Activated CD4-positive, alpha-beta T cell treated with anti-CD3 and anti-CD28 coated beads, Interleukin-2, amount 10 ng/mL, durations not matched to agents 7 days and 5 days (primary cell): ENCODE measurements at places on chromosomes 7 and 10.
A peak's percentile ranks its signal among the peaks of the same experiment; 100 is the strongest.

DNA sequence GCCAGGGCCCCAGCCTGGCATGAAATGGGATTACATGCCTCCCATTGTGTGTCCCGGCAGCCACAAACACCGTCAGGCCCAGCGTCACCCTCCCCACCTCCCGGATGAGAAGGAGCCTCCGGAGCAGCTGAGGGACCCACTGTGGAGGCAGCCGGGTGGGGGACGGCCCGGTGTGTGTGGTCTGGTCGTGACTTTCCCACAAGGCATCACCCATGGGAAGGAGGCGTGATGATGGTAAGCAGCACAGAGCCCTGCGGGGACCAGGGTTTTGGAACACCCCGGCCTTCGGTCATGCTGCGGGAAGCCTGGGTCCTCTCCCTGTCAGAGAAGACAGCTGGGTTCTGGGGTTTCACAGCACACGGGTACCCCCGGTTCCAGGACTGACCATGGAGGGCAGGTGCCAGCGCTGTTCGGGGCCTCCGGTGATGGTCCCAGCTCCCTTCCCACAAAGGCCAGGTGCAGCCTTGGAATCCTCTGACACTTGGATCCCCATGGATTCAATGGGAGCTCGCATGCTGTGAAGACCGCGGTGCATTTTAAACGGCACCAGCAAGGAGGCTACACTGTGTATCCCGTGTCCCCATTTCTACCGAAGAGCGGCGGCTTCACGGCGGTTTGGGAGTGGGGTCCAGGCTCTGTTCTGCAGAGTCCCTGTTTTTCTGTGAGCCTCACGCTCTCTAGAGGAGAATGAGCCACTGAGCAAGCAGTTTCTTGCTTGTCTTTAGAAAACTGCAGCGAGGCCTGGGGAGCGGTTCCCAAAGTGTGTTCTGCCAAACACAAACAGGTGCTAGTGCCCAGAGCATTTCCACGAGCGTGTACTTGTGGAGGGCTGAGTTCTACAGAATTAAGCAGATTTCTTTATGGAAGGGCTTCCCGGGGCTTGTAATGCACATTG lies 336.0 kb downstream of the ADARB2 start:
- no peak for DNase-seq

DNA sequence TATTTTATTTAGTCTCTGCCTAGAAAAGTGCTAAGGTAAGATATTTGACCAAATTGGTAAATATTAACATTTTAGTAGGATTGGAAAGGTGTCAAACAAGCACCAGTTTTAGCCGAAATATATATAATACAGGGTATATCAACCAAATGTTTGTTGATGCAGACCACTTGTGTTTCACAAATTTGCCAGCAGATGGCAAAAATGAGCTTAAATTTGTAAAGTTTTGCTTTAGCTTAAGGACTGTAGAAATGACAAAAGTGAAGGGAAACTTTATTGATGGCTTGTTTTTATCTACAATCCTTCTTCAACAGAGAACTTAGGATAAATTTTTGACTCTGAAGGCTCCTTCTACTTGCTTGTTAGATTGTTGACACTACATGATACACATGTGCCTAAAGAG lies 4.8 kb upstream of the POLR1F start:
- DNase-seq, result peak; percentile 53

- DNase-seq, result no peak
Measured at GRCh38 chr7:124635416-124635815, 130.2 kb downstream of the GPR37 start.

DNA sequence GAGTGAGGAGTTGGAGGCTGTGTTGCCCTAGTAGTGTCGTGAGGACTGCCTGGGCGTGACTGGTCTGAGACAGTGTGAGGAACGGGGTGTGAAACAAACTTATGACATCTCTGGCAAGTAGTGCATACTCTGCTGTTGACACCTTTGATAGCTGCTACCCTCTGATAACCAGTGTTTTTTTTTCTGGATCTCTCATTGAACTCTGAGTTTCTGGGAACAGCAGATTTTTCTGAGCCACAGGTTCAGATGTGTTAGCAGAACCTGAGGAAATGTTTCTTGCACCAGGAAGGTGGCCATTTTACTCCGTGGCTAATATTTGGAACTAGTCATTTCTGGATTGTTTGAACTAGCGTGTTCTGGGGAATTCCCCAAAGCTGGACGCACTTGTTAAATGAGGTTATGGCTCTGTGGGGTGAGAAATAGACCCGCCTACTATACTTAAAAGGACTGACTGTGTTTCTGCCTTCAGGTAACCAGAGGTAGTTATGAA lies 52.9 kb downstream of the AUTS2 start:
- DNase-seq, result no peak

DNA sequence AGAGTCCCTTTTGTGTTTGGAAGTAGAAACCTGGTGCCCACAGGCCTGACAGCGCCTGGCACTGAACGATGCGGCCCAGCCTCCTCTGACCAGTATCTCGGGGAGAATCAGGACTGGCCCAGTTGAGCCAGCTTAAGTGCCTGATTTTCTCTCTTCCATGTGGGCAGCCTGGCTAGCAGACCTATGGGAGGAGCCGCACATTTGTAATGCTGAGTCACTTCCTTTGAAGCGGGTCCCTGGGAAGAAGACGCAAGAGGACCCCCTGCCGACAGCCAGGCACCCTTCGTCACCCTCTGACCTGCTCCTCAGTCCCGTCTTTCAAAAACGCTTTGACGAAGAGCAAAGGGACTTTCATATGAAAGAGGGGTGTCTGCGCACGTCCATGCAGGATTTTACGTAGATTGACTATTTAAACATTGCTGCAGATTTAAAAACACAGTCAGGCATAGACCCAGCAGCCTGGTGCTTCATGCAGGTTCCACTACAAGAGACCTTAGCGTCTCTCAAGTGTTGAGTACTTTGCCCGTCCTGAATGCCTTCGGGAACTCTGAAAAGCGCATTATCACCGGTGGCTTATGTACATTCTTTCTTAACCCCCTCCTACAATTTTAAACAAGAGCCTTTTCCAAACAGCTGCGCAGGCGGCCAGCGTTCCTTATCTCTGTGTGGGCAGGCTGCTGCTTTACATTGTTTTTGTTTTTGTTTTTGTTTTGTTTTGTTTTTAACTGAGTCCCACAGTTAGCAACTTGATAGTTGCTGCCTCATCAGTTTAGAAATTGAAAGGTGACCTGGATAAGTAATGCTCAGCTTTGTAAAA lies 36.5 kb upstream of the AP5Z1 start:
- peak; percentile 25 for DNase-seq

DNA sequence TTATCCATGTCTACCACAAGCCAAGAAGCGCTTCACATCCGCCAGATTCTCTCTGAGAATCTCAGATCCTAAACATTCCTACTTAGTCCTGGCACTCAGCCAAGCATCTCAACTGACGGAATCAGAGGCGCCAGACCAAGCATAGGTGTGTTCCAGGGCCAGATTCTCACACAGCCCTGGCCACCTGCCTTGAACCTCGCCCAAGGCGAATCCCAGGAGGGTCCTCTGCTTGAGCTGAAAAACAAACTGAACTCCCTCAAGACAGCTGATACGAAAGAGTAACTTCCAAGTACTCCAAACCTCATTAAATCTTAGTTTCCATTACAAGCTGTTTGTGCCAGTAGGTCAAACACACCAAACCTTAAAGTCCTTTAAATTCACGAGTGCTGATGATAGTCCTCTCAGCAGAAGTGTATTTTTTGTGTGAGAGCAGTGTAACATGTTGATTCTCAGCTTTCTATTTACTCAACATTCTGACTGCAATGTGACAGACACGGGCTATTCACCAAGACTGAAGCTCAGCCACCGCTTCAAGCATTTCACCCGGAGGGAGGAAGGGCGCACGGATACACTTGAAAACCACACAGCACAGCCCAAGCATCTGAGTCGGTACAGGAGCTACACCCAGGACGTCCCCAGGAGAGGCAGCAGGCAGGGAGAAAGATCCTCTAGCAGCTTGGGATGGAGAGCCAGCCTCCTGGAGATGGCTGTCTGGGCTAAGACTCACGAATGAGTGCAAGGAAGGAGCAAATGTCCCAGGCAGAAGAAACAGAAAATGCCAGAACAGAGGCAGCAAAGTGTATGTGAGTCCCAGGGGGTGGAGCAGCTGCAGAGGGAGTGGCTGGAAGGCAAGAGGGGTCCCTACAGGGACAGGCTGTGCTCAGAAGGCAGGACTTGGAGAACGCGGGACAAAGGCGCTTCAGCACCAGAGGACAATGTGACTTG lies 6.0 kb downstream of the PARD3 start:
- DNase-seq, result no peak

GRCh38 chr7:114922026-114922651 lies at the start of gene MDFIC:
Gene MDFIC (plus strand): TSS chr7:114922094. CDS start chr7:114923034, 940 bp downstream.
- DNase-seq, result peak; percentile 47

GRCh38 chr10:74910976-74911350 lies 84.6 kb downstream of the KAT6B start:
- no peak for DNase-seq

GRCh38 chr7:149599636-149600206 lies 102.1 kb upstream of the ZNF746 start:
- peak; percentile 13 for DNase-seq

- no peak for DNase-seq
Measured at GRCh38 chr7:153682628-153683027, 369.6 kb upstream of the DPP6 start.

DNA sequence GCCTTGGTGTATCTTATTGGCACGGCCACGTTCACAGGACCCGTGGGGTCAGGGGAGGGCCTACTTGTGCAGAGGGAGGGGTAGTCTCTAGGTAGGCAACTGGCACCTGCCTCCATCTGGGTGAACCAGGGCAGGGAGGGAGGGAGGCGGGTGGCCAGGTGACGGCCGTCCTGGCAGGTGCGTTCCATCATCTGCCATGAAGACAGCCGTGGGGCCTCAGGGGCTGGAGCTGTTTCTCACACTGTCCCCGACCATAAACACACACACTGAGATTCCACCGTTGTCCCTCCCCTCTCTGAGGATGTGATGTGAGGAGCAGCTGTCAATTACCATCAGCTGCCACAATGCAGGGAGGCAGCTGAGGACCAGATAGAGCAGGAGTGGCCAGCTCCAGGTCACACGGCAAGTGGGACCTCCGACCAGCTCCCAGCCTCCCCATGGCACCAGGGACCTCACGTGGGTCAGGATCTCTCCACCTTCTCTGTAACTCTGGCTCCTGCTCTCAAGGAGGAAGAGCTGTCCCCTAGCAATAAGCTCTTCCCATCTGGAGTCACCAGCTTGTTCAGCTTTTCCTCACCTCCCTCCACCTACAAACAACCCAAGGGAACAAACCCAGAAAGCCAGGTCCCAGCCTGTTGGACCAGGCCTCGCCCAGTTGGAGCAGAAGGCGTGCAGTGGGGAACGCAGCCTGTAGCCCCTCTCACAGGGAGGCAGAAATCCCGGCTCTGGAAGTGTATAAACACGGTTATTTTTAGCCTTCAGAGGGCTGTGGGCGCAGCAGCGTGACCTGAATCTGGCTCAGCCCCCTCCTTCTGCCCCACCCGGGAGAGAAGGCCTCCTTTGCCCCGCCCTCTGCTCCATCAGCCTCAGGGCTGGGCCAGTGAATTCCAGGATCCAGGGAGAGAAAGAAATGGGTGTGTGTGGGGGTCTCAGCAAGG lies 33.1 kb downstream of the ZMIZ1 start:
- no peak for DNase-seq

DNA sequence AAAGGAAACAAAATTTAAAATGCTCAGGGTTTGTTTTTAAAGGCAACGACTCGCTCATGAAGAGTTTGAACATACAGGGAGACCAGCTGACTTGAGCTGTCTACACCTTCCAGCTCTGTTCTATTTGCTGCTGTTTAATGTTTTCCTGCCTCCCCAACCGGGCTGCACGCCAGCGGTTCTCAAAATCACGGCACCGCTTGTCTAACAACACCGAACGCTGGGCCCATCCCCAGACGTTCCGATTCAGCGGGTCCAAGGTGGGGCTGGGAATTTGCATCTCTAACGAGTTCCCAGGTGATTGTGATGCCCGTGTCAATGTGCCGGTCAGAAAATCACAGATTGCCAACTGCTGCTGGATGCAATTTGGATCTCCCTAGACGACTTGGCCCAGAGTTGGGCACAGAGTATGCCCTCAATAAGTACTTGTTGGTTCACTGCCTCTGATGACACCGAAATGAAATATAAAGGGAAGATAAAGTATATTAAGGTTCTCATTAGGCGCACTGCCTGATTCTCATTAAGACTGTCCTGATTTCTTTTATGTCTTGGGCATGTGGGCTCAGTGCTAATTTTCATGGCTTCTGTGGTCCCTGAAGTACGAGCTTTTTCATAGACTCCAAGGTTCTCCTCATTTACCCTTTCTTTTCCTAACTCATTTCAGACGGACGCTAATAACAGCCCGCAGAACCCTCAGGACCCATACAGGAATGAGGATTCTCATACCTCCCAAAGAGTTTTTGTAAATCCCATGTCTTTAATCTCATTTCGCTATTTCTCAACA lies 28.5 kb downstream of the CELF2 start:
- no peak for DNase-seq

- no peak for DNase-seq
Measured at GRCh38 chr7:98091061-98091460, 15.6 kb upstream of the LMTK2 start.

DNA sequence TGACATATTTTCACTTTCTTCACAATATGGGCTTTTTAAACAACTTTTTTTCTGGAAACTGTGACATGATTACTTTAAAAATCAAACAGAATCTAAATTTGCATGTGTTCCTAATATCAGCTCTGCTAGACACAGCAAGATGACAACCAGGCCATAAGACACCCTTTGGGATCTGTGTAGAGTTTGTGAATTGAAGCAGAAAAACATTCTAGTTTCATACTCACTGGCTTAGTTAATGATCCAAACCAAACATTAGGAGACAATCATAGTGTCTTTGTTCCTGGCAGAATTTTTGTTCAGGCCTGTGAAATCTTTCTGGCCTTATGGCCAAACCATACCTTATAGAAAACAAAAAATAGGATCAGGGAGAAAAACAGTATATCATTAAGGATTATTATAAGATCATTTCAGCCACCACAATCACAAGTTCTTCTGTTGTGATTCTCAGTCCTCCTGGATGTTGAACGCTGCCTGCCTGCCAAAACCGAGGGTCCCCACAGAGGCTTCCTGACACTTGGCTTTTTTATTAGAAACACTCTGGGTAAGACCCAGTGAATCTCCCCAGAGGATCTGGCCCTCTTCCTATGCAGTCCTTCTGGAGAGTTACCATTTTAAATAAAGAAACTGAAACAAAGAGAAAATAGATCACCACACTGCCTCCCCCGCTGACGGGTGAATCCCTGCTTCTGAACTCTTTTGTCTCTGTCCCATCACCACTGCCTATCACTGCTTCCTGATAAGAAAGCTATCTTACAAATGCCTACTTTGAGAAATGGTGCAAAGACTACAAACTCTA lies 79.2 kb upstream of the PPP1R3C start:
- DNase-seq, result no peak

GRCh38 chr7:2939193-2939885 lies 95.2 kb upstream of the GNA12 start:
- DNase-seq, result no peak

GRCh38 chr10:110442746-110443145 lies 55.0 kb upstream of the DUSP5 start:
- no peak for DNase-seq

DNA sequence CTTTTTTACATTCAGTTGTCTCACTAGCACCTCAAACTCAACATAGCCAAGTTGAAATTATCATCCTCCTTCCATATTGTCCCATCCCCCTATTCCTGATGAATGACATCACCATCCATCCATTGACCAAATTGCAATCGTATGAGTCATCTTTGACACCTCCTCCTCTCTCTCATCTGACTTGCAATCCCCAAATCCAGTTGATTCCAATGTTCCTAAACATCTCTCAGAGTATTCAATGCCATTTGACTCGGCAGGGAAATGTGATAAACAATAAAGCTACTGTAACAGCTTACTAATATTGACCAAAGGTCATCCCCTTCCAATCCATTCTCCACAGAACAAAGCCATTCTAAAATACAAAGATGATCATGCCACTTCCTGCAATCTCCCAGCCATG lies 1047.8 kb downstream of the NRG3 start:
- no peak for DNase-seq
